Frontal cortex (tissue), 4 donors: ENCODE measurements at places on chromosomes 12 and 14.

GRCh38 chr12:31773223-31773750, 44.5 kb upstream of the AMN1 start:
- no peak for DNase-seq

- no peak for DNase-seq
Observed at GRCh38 chr12:5505751-5506150, 73.8 kb downstream of the NTF3 start.

GRCh38 chr12:41361738-41362137, 173.6 kb downstream of the PDZRN4 start:
- DNase-seq: no peak

DNA sequence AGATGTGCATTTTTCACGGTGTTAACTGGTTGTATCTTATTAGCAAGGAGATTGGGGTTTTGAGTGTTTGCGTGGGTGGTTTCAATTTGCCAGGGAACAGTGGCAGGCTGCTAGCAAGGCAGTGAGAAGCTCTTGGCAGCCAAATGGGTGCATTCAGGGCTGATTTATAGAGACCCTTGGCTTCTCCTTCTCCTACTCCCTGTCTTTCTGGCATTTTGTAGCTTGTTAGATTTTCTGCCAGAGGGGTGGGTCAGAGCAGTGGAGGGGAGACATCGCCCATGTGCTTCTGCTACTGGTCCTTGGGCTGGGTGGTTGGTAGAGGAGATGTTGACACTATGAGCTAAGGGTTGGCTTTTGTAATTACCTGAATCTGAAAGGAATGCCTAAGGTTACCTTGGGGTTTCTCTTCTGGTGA, 9.6 kb downstream of the CALM1 start:
- no peak for DNase-seq

DNA sequence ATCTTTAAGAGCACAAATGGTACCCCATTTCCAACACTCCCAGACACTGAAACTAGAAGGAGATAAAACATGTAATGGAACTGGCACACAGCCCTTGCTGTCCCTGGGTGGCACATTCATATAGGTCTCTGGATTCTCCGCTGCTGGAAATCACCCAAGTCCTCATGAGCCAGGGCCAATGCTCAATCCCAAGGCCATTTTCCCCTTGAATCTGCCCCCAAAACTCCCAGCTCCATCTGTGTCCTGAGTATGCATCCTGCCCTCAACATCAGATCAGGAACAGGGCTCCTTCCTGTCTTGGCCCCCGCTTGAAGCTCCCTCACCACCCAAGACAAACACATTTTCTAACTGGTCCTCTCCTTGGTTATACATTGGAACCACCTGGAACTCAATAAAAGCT, 24.6 kb downstream of the KRT76 start:
- DNase-seq: no peak

DNA sequence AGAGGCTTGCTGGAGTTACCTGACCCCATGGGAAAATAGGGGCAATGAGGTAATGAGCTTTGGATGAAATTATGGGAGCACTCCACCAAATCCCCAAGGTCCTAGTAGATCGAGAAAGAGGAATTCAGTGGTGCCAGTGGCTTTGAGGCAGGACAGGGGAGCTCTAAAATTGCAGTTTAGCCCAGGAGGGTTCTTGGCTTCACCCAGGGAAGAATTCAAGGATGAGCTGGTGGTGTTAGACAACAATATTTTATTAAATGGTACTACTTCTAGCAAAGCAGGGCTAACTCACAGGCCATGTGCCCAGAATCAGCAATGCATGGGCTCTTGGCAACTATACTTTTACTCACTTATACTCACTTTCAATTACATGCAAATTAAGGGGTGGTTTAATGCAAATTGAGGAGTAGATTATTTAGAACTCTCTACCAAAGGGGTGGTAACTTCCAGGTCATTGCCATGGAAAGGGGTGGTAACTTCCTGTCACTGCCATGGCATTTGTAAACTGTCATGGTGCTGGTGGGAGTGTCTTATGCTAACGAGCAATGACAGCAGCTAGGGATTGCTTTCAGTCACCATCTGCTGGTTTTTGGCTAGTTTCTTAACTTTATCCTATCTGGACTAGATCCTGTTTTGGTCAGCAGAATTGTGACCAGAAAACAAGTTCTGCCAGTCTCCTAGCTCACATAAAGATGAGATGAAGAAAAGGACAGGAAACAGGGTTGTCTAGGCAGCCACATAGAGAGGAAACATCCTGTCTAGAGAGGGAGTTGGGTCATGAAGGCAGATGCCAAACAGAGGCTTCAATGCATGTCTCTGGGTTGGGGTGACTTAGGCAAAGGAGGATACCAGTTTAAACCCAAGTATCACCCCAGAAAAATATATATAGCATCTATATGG, 64.7 kb downstream of the ZNF641 start:
- DNase-seq: no peak

- DNase-seq: no peak
Observed at GRCh38 chr14:77186911-77187648, 5.5 kb downstream of the TMEM63C start.

DNA sequence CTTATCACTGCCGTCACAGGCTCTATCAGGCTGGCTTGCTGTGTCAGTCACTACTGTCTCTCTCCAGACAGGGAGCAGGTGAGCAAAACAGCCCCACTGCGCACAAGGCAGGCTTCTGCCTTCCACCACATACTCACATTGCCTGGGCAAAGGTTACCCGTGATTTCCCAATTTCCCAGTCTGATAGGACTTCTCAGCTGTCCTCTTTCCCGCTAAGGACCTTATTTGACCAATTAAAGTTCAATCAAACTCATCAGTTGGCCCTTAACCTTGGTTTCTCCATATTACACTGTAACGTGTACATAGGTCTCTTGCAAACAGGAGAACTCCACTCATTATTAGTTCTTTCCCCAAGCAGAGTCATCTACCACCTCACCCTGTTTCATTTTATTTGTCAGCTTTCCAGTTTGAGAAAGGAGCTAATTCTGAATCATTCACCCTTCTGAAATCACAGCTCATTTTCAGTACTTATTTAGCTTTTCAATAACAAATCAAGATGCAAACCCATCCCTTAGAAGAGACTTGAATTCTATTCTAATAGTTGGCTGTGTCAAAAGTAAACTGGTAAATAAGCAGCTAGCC, 170.8 kb downstream of the ESR2 start:
- no peak for DNase-seq

DNA sequence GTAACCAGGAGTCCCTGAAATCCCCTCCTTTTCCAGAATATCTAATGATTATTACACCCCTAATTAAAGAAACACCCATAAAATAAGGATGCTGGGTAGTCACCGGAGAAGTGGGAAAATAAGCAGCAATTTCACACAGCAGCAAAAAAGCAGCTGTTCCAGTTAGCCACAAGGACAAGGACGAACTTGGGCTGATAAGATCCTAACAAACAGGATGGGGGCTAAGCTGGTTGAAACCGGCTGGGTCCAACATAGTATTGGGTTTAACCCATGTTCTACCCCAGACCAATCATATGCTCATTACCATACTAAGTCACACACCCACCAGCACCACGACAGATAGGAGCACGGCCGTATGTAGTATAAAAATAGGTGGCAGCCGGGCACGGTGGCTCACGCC, 100.7 kb downstream of the RPL10L start:
- DNase-seq: no peak

DNA sequence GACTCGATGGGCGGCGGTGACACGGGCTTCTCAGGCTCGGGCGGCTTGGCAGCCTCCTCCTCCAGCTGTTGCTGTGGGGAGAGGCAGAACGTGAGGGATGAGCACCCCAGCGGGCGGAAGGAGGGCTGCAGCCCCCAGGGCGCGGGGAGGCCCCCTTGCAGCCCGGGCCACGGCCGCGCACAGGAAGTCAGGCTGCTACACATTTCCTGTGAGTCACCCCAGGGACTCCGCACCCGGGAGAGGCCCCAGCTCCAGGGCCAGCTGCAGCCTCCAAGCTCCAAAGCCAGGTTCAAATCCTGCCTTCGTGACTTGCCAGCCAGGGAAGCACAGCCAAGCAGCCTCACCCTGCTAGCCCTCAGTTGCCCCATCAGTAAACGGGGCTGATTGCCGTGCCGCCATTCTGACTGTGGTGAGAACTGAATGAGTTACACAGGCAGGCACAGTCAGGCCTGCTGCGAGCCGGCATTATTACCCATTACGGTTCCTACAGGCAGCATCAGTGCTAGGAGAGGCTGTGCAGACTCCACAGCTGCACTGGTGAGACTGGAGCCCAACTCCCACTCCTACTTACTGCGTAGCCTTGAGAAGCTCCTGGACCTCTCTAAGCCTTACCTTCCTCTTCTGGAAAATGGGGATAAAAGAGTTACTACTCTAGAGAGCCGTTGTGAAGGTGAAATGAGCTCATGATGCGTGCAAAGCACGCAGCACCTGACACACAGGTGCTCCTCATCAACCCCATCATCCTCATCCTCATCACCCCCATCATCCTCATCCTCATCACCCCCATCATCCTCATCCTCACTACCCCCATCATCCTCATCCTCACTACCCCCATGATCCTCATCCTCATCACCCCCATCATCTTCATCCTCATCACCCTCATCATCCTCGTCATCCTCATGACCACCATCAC, 100.9 kb downstream of the NCOR2 start:
- DNase-seq: no peak

GRCh38 chr14:86430853-86431252, 900.9 kb downstream of the FLRT2 start:
- DNase-seq: no peak

GRCh38 chr14:79587875-79588274, 623.4 kb downstream of the DIO2 start:
- no peak for DNase-seq

DNA sequence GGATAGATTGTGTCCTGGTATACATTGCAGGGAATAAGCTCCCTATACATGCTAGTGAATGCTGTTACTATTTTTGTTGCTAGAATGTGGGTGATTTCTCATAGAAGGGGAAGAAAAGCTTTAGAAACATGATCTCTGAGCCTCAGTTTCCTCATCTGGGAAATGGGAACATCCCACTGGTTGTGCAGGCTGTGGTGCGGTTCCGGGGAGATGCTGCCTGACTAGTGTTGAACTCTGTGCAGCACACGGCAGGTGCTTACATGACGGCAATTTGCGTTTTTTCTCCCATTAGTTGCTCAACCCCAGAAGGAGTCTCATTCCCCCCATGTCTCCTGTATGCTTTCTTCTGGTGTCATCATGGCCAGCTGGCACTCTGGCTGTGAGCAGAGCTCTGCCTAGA, 32.9 kb downstream of the FOXN4 start:
- no peak for DNase-seq

DNA sequence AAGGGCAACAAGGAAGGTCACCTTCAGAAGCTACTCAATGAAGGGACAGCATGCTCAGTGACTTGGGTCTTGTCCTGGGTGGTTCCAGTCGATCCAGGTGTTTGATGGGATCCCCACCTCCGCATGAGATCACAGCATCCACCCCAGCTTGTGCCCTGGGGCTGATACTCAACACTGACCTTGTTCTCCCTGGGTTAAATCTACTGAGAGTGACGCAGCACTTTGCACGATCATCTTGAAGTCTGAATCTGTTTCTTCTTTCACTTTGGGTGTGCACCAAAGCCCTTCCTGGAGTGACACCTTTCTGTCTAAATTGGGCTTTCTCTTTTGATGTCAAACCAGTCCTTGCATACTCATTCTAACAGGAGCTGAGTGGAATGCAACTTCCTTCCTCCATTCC, 13.8 kb downstream of the NOS1 start:
- DNase-seq: no peak

DNA sequence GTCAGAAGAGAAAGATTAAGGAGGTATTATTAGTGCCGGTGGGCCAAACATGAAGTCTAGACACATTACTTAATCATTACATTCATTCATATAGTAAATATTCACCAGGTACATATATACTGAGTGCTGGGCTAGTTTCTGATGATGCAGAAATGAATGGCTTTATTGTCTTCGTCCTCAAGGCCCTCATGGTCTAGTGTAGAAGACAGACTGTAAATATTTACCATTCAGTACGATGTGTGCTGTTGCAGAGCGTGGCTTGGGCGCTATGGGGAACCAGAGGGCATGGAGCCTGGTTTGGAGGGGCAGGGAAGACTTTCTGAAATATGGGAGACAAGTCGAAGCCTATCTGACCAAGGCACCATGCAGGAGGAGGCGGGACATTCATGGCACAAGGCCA, 37.0 kb upstream of the TCL1B start:
- no peak for DNase-seq

DNA sequence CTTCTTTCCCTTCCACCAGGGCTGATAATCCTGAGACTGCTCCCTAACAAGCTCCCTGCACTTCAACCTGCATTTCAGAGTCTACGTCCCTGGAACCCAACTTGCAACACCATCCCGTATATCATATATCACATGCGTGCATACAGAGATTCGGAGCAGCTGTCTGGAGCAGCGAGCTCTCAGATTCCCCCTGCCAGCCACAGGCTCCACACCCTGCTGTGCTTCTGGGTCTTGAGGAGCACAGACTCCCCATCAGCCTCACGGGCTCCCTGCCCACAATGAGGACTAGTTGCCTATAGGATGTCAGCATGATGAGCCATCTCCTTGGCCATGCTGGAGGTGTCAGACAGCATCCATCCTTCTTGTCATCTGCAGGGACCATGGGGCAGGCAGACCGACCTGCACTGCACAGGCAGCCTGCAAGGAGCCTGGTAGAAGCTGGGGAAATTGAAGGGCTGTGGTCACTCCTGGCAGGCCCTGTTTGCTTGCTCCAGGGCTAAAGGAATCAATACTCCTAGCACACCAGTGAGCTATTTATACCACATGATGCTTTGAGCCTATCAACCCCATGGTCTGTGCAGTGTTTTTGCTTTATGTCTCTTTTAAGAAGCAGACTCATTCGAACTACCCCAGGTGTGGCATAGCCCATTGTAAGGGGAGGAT, 19.6 kb upstream of the HDAC7 start:
- DNase-seq: no peak

- DNase-seq: no peak
Observed at GRCh38 chr12:77667101-77667500, 163.6 kb upstream of the NAV3 start.

- no peak for DNase-seq
Observed at GRCh38 chr14:85607651-85608081, 77.7 kb downstream of the FLRT2 start.

DNA sequence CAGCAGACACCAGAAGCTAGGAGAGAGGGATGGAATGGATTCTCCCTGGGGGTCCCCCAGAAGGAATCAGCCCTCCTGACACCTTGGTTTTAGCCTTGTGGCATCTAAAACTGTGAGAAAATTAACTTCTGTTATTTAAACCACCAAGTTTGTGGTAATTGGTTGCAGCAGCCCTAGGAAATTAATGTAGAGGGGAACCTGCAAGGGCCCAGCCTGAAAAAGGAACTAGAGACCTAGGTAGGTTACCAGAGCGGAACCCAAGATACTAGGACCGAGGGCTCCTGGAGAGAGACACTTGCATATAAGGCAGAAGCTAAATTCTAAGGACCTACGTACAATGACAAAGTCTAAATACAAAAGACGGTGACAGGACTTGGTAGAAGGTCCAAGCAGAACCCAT, 8.1 kb upstream of the DENND5B start:
- no peak for DNase-seq
